ENCODE measurements at places on chromosomes 6 and 20. TPM values are rescaled to one million over a fixed set of nuclear protein-coding genes. Genes with fewer than 3 reads are reported as not detected.

- no peak for DNase-seq
These were observed 40.0 kb downstream of the SF3B5 start for GRCh38 chr6:144055121-144055931.

GRCh38 chr20:9028419-9028818, 40.5 kb upstream of the PLCB4 start:
- DNase-seq = no peak

GRCh38 chr6:155861821-155862220, 406.2 kb upstream of the NOX3 start:
- no peak for DNase-seq

- no peak for DNase-seq
These were observed 60.5 kb upstream of the GGTLC1 start for GRCh38 chr20:24049081-24049480.

DNA sequence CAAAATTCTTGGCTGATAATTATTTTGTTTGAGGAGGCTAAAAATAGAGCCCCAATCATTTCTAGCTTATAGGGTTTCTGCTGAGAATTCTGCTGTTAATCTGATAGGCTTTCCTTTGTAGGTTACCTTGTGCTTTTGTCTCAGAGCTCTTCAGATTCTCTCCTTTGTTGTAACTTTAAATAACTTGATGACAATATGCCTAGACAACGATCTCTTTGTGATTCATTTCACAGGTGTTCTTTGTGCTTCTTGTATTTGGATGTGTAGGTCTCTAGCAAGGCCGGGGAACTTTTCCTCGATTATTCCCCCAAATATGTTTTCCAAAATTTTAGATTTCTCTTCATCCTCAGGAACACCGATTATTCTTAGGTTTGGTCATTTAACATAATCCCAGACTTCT, 376.5 kb upstream of the MAN1A1 start:
- DNase-seq = no peak

DNA sequence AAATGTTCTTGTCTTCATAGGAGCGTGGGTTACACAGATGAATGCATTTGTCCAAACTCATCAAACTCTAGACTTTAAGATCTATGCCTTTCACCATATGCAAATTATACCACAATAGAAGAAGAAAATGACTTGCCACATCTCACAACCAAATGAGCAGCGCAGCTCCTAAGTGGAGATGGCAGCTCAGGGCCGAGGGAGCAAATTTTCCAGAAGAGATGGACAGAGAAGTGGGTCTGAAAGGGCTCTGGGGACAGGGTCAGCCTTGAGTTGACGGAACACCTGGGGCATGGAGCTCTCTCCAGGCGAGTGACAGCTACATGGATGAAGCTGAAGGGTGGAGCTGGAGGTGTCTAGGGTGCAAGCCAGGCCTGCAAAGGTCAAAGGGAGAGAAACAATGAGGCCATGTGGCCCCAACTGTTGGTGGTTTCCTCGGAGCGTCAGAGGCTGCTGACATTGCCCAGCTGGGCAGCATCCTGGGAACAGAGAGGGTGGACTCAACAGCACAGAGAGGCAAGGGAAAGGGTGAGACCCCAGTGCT, 228.3 kb downstream of the NRN1 start:
- no peak for DNase-seq

- no peak for DNase-seq
These were observed 496 bp downstream of the TMEM242 start for GRCh38 chr6:157322792-157323254.

GRCh38 chr6:134029495-134030455, 22.6 kb downstream of the SLC2A12 start:
- no peak for DNase-seq

SAYSD1 gene
- polyA plus RNA-seq = 12.6 TPM

CAGE1 gene
- polyA plus RNA-seq = not detected

C6orf141 gene
- polyA plus RNA-seq = 2.3 TPM

NKAPL gene
- polyA plus RNA-seq = 4.4 TPM

Data from urinary bladder (tissue), 4 donors.